ENCODE measurements at places on chromosomes 4 and X.
A peak's percentile ranks its signal among the peaks of the same experiment; 100 is the strongest.

- DNase-seq, result peak; percentile 48
Measured at GRCh38 chr4:1731180-1731579, 9.9 kb downstream of the TACC3 start.

- DNase-seq, result no peak
Measured at GRCh38 chrX:71923516-71923915, 12.9 kb downstream of the NHSL2 start.

DNA sequence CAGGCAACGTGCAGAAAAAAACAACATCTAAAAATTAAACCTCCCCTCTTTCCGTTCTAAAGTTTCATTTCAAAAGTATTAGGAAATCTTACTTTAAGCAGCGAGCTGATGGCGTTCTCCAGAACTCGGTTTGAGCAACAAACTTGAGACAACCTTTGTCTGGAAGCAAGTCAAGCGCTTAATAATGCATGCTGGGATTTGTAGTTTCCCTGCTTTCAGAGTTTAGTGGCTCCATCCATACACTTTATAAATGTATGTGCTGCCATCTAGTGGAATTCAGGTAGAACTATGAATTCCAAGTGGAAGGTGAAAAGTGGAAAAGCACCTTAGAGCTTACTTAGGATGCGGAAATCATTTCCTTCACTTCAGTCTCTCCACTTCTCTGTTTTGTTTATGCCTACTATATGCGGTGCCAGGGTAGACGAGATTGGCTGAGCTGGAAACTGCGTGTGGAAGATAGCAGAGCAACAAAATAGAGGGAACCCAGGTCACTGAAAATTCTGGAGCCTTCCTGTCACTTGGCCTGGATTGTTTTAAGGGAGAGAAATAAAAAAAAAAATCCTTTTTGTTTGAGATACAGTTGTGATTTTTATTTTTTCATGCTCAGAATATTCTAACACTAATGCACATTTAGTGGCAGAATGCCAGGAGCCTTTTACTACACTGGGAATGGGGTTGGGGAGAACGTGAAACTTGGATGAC lies at the start of gene BDH2:
Gene BDH2 (minus strand): TSS at position 144 of the 702 bp plus-strand sequence. CDS start 3,580 bp downstream, outside the sequence.
- peak; percentile 77 for DNase-seq

- DNase-seq, result no peak
Measured at GRCh38 chr4:81352446-81352835, 119.3 kb downstream of the RASGEF1B start.

DNA sequence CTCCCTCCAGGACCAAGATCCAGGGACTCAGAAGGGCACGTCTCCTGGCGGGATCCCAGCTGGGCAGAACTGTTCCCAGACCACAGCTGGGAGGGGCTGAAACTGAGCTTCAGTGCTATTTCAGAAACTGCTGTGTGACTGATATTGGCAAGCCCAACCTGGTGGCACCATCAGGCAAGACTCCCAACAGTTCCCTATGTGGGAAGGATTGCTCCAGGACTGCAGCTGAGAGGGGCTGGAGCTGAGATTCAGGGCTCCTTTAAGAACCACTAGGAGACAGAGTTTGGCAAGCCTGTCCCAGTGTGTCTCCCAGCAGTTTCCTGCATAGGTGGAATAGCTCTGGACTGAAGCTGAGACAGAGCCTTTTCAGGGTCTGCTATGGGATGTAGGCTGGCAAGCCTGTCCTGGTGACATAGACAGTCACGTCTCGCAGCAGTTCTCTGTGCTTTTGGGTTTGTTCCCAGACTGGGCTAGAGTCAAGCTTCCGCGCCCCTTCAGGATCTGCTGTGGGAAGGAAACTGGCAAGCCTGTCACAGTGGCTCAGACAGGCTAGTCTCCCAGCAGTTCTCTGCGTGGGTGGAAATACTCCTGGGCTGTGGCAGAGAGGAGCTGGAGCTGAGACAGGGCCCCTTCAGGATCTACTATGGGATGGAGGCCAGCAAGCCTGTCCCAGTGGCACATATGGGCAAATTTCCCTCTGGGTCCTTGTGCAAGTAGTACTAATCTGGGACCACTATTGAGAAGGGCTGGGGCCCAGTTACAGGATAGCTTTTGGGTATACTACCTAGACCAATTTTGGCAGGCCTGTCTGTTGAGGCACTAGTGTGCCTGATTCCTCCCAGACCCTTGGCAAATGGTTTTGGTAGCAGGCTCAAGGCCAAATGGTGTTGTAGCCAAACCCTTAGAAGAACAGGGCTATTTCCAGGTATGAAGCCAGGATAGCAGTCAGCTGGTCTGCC lies 20.2 kb upstream of the MED14 start:
- no peak for DNase-seq

GRCh38 chrX:48736303-48736702 lies 25.2 kb upstream of the GLOD5 start:
- DNase-seq, result no peak

DNA sequence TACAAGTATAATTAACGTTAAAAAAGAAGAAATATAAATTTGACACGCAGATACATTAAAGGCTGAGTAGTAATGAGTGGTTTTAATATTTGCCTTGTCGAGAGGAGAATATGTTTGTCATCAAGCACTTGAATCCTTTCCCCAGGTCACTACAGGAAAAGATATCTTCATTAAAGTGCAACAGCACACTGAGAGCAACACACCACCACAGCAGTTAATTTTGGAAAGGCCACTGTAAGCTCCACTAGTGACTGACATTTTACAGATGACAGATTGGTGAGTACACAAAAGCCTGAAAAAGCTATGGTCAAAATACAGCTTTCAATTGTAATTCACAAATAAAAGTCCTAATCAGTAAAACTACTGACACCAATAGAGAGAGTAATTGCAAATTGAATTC lies 76.6 kb downstream of the ZNF718 start:
- no peak for DNase-seq

GRCh38 chrX:63258144-63258543 lies 93.0 kb downstream of the SPIN4 start:
- no peak for DNase-seq

Data from epithelial cell of prostate (primary cell).